ENCODE measurements at places on chromosomes 1 and 21. TPM values are rescaled to one million over a fixed set of nuclear protein-coding genes. Genes with fewer than 3 reads are reported as not detected.

Gene PTPRC
- 475 TPM for total RNA-seq

DNA sequence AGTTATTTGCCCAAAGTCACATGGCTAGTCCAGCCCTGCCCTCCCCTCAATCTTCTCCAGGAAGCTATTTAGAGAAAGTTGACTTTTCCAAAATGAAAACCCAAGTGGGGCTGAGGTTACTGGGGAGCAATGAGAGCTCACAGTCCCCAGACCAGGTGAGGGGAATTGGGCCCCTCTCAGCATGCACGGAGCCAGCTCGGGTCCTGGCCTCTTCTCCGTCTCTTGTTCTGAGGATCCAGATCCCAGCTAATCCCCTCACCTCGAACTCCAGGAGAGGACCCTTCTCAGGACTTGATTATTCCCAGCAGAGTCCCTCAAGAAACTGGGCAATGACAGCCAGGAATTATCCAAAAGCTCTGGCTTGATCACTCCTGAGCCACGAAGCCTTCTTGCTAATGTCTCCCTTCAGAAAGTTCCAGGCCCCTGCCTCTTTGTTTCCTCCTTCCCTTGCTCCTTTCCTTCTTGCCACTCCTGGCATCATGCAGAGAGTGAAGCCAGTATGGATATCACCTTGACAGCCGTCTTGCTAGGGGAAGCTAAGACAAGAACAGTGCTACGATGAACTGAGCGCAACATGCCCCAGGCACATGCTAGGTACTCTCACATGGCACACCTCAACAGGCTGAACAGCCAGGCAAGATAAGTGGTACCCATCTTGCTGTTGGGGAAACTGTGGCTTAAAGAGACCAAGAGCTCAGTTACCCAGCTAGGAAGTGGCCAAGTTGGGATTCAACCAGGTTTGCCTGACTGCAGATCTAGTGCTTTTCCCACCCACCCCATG is 51.9 kb downstream of the KLHDC7A start:
- no peak overlapping the region for H3K4me3 ChIP-seq
- no peak overlapping the region for H3K27ac ChIP-seq

GRCh38 chr1:21749109-21749508 is 33.8 kb downstream of the USP48 start:
- H3K4me1 ChIP-seq = no peaks in the 10 kb centered on the region
- no peaks in the 10 kb centered on the region for H3K27me3 ChIP-seq
- no peak overlapping the region for H3K27ac ChIP-seq
- no peak for DNase-seq
- H3K4me3 ChIP-seq = no peak overlapping the region
- peaks cover 16% of the 10 kb centered on the region for H3K36me3 ChIP-seq

Gene NBPF4
- total RNA-seq = not detected

- H3K4me3 ChIP-seq = no peak overlapping the region
- no peaks in the 10 kb centered on the region for H3K36me3 ChIP-seq
- DNase-seq = peak; percentile 12
- H3K4me1 ChIP-seq = peaks cover 8% of the 10 kb centered on the region
Measured at GRCh38 chr1:210233216-210233494, 559 bp downstream of the SERTAD4 start.

Gene ZNF683
- 1.3 TPM for total RNA-seq

- H3K27me3 ChIP-seq = peaks cover 7% of the 10 kb centered on the region
- H3K4me3 ChIP-seq = no peak overlapping the region
- no peaks in the 10 kb centered on the region for H3K4me1 ChIP-seq
- no peaks in the 10 kb centered on the region for H3K36me3 ChIP-seq
Measured at GRCh38 chr1:213651077-213651476, 336.7 kb upstream of the PROX1 start.

Gene LMX1A
- not detected for total RNA-seq

- H3K27me3 ChIP-seq = no peaks in the 10 kb centered on the region
- no peak overlapping the region for H3K27ac ChIP-seq
- no peak for DNase-seq
- H3K4me3 ChIP-seq = no peak overlapping the region
- peaks cover 62% of the 10 kb centered on the region for H3K36me3 ChIP-seq
- H3K4me1 ChIP-seq = no peaks in the 10 kb centered on the region
Measured at GRCh38 chr1:33494929-33495328, 22.5 kb downstream of the ZSCAN20 start.

Gene AURKAIP1
- total RNA-seq = 127 TPM

Gene C21orf58
- total RNA-seq = 25.2 TPM

Gene ZNF648
- total RNA-seq = not detected

DNA sequence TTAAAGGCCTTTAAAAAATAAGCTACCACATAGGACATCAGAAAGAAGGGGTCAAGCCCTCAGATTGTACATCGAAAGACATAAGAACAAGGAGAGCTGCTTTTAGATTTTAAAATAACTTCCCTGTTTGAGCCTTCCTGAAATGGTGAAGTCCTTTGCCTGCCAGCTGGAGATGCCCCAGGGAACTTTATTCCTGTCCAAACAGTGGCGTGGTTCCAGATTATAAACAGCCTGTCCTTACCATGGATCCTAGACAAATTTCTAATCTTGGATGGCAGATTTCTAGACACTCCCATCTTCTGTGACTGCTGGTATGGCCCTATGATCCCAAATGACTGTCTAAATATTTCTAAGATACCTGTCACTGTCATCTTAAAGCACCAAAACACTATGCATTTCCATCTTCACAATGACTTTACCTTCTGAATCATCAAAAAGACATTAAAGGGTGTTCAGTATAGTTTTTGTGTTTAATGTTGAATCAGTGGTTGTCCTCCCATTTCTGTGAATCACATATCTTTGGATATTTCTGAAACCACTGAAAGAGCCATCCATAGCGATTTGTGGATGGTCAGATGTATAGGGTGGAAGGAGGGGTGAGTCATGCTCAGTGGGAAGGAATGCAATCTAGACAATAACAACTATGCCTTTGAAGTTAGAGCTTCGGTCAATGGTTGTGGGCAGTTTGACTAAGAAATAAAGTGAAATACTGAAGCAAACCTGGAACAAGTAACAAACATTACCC is 23.2 kb downstream of the ILDR2 start:
- peaks cover 21% of the 10 kb centered on the region for H3K27me3 ChIP-seq
- no peak overlapping the region for H3K27ac ChIP-seq
- peaks cover 1% of the 10 kb centered on the region for H3K36me3 ChIP-seq
- H3K4me1 ChIP-seq = peaks cover 15% of the 10 kb centered on the region

DNA sequence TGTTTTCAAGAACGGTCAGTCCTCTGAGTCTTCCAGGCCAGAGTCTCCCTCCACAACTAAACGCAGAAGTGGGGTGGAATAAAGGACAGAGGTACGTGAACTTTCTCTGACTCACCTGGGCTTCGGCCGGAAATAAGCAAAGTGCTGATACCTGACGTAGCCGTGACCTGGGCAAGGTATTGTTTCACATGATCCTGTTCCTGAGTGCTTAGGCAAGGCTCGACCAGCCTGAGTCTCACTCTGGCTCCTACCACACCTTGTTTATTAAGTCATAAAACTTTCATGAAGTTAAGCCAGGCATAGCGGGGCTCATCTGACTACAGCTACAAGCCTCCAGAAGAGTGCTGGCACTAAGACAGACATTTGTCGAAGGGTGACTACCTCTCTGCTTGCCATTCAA is 327.5 kb downstream of the SETD4 start:
- peaks cover 3% of the 10 kb centered on the region for H3K27me3 ChIP-seq
- no peak for DNase-seq
- H3K4me3 ChIP-seq = no peak overlapping the region
- H3K36me3 ChIP-seq = no peaks in the 10 kb centered on the region
- no peaks in the 10 kb centered on the region for H3K4me1 ChIP-seq

DNA sequence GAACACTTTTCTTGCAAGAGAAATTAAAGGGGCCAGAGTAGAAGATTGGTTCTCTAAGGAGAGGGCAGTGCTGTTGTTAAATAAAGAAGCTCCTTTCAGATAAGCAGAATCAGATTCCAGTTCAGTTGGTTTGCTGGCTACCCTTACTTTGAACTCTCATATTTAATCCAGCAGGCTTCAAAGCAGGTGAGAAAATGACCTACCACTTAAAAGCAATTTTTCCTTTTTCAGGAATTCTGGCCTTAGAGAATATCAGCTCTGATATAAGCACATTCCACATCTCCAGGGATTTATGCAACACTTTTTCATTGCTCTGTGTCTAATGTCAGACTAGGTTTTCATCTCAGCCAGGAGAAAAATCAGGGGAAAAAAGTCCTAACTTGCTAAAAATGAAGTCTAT is 28.7 kb downstream of the WNT2B start:
- no peak overlapping the region for H3K27ac ChIP-seq
- H3K36me3 ChIP-seq = no peaks in the 10 kb centered on the region
- DNase-seq = no peak
- no peaks in the 10 kb centered on the region for H3K27me3 ChIP-seq

- DNase-seq = no peak
- no peak overlapping the region for H3K27ac ChIP-seq
- H3K36me3 ChIP-seq = peaks cover 8% of the 10 kb centered on the region
- H3K4me1 ChIP-seq = no peaks in the 10 kb centered on the region
Measured at GRCh38 chr1:219227360-219228057, 53.8 kb downstream of the LYPLAL1 start.

DNA sequence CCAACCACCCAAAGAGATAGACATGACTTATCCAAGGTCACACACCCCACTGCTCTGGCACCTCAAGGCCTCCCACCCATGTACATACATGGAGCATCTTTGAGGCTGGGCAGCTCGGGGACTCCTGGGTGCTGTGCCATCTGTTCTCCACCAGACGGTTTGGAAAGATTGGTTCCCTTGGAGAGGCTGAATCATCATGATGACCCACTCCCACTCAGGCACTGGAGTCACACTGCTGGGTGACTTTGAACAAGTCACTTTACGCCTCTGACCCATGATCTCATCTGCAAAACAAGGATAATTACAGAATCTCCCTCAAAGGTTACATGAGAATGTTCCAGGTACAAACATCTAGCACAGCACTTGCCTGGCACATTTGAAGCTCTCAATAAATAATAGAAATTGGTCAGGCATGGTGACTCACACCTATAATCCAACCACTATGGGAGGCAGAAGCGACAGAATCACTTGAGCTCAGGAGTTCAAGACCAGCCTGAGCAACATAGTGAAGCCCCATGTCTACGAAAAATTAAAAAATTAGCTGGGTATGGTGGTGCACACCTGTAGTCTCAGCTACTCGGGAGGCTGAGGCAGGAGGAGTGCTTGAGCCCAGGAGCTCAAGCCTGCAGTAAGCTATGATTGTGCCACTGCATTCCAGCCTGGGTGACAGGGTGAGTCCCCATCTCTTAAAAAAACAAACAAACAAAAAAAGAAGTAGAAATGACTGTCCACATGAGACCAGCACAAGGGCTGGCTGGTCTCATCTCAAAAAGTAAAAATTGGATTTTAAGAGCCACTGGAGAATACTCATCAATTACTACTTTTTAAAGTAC is 74.9 kb downstream of the RRAGC start:
- H3K27me3 ChIP-seq = peaks cover 59% of the 10 kb centered on the region
- no peak overlapping the region for H3K4me3 ChIP-seq
- no peak overlapping the region for H3K27ac ChIP-seq
- no peaks in the 10 kb centered on the region for H3K4me1 ChIP-seq
- no peaks in the 10 kb centered on the region for H3K36me3 ChIP-seq
- no peak for DNase-seq

GRCh38 chr1:18429654-18430053 is 51.1 kb upstream of the KLHDC7A start:
- H3K36me3 ChIP-seq = no peaks in the 10 kb centered on the region

- H3K4me3 ChIP-seq = no peak overlapping the region
- H3K27ac ChIP-seq = no peak overlapping the region
- no peaks in the 10 kb centered on the region for H3K27me3 ChIP-seq
- peaks cover 36% of the 10 kb centered on the region for H3K36me3 ChIP-seq
Measured at GRCh38 chr1:21165076-21165475, 11.6 kb downstream of the EIF4G3 start.

- H3K27ac ChIP-seq = no peak overlapping the region
- no peak for DNase-seq
- H3K36me3 ChIP-seq = no peaks in the 10 kb centered on the region
Measured at GRCh38 chr1:168098534-168099320, 38.0 kb downstream of the GPR161 start.

DNA sequence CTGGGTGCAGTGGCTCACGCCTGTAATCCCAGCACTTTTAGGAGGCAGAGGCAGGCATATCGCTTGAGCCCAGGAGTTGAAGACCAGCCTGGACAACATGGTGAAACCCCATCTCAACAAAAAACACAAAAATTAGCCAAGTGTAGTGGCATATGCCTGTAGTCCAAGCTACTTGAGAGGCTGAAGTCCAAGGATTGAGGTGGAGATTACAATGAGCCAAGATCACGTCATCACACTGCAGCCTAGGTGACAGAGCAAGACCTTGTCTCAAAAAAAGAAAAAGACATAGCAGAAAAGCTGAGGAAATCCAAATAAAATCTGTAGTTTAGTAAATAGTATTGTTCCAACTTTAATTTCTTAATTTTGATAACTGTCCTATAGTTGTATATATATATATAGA is 11.5 kb upstream of the ASH1L start:
- no peak overlapping the region for H3K4me3 ChIP-seq
- no peak for DNase-seq
- H3K36me3 ChIP-seq = peaks cover 11% of the 10 kb centered on the region
- no peaks in the 10 kb centered on the region for H3K27me3 ChIP-seq
- H3K4me1 ChIP-seq = peaks cover 15% of the 10 kb centered on the region
- H3K27ac ChIP-seq = no peak overlapping the region

Gene S100A14
- not detected for total RNA-seq

Gene FALEC
- total RNA-seq = not detected

- no peaks in the 10 kb centered on the region for H3K27me3 ChIP-seq
- no peak overlapping the region for H3K4me3 ChIP-seq
- H3K4me1 ChIP-seq = peaks cover 19% of the 10 kb centered on the region
- no peak for DNase-seq
- no peak overlapping the region for H3K27ac ChIP-seq
Measured at GRCh38 chr1:8455700-8456307, 137.9 kb downstream of the SLC45A1 start.

DNA sequence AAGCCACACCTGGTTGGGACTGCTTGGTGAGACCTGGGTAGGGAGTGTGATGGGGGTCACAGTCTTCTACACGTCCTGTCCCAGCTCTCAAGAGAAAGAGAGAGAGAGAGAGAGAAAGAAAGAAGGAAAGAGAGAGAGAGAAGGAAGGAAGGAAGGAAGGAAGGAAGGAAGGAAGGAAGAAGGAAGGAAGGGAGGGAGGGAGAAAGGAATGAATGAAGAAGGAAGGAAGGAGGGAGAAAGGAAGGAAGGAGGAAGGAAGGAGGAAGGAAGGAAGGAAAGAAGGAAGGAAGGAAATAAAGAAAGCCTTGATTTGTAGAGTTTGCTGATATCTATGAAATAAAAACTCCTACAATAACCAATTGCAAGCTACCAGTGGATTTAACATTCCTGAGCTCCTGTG is 28.5 kb upstream of the SOX13 start:
- no peaks in the 10 kb centered on the region for H3K4me1 ChIP-seq
- no peak overlapping the region for H3K27ac ChIP-seq
- H3K4me3 ChIP-seq = no peak overlapping the region
- no peaks in the 10 kb centered on the region for H3K36me3 ChIP-seq
- no peak for DNase-seq

DNA sequence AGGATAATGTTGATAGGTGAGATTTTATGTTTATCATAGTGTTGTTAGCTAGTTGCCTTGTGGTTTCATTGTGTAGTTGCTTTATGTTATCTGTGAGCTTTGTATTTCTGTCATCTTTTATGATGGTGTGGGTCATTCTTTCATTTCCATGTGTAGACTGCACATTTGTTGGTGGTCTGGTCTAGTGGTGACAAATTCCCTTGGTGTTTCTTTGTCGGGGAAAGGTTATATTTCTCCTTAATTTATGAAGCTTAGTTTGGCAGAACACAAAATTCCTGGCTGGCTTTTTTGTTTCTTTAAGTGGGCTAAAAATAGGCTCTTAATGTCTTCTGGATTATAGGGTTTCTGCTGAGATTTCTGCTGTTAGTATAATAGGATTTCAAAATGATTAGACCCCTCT is 347.2 kb upstream of the ADAMTS5 start:
- DNase-seq = no peak
- H3K4me1 ChIP-seq = no peaks in the 10 kb centered on the region
- H3K36me3 ChIP-seq = no peaks in the 10 kb centered on the region
